ENCODE measurements at places on chromosomes 11 and 22.

- peak; percentile 60 for DNase-seq
Measured at GRCh38 chr11:114167771-114168448, 108.4 kb downstream of the ZBTB16 start.

DNA sequence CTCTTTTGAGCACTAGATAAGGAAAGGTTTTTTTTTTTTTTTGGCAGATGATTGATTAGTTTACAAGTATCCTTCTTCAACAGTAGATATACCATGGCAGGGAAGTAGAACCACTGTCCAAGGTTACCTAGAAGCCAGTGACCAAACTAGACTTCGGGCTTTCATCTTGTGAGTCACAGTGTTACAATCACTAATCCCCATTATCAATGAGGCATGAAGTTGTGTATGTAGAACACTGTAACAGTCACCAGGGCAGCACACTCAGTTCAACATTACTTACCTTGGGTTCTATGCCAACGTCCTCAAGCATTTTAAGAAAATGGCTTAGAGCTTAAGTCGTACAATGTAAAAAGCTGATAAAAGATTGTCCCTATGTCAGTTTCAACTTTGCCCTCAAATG lies 430.9 kb downstream of the ETS1 start:
- DNase-seq = no peak

DNA sequence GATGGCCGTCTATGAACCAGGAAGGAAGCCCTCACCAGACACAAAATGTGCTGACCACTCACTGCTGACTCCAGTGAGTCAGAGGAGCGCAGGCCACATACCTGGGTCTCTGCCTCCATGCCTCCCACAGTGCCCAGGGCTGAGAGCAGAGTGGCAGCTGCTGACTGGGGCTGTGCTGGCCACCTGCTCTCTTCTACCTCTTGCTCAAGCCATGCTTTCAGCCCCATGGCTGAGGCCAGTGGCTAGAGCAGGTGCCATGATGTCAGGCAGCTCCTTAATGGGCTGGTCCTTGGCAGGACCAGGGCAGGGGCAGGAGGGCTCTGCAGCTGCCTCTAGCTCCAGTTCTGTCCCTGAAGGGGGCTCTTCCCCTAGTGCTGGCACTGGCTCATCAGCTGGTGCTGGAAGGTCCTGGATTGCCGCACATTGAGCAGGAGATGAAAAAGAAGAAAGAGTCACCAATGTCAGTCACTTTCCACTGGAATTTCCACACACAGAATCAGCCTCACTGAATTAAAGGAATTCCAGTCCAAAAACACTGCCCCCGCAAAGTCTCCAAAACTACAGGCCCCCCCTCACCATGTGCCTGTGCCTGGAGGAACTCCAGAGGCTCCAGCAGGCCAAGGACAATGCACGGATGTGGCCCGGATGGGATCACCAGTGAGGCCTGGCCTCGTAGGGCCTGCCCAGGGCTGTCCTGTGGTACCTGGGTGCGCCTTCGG lies 86.4 kb downstream of the GGTLC2 start:
- DNase-seq = no peak

GRCh38 chr11:8963569-8964323 lies 496 bp downstream of the TMEM9B start:
- DNase-seq = peak; percentile 85

DNA sequence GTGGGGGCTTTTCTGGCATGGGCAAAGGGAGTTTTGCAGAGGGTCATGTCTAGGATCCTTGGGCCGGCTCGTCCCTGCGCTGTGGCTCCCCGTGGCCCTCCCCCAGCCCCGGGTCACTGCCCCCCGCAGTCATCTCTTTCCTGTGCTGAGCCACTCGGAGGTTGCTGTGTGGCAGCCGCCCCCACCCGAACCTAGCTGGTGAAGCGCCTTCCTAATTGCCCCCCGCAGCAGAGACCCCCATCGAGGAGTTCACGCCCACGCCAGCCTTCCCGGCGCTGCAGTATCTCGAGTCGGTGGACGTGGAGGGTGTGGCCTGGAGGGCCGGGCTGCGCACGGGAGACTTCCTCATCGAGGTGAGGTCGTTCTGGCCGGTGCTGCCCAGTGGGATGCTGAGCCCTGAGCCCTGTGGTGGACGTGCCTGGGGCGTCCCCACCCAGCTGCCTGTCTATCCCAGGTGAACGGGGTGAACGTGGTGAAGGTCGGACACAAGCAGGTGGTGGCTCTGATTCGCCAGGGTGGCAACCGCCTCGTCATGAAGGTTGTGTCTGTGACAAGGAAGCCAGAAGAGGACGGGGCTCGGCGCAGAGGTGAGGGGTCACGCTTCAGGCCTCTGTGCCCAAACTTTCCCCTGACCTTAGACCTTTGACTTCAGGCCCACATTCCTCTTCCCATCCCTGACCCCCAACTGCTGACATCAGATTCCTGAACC lies 32.0 kb downstream of the SHANK3 start:
- no peak for DNase-seq

- no peak for DNase-seq
Measured at GRCh38 chr11:88194990-88195389, 19.7 kb upstream of the RAB38 start.

DNA sequence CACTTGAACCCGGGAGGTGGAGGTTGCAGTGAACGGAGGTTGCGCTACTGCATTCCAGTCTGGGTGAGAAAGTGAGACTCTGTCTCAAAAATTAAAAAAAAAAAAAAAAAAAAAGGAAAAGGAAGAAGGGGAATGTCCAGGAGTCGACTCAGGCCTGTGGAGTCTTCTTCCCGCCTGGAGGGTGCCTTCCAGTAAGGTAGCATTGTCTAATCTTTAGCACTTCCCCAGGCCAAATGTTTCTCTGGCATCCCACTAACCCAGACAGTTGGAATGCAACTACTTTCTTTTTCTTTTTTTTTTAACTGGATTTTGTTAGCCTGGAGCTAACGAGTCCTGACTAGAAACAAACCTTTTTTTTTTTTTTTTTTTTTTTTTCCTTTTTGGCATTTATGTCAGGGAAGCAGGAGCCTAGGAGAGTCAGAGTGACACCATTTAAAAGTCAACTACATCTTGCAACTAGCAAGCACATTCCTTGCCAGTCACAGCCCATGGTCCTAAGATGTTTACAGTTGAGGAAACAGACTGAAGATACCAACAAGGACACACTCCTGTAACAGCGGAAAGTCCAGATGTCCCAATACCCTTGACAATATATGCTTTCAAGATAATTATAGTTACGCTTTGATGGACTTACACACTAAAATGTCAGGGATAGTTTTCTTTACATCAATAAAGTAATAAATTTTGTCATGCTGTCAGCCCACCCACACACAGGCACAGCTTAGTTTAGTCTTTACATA lies 10.6 kb downstream of the PLET1 start:
- no peak for DNase-seq

- DNase-seq = no peak
Measured at GRCh38 chr22:24420072-24420976, 7.1 kb upstream of the ADORA2A start.

DNA sequence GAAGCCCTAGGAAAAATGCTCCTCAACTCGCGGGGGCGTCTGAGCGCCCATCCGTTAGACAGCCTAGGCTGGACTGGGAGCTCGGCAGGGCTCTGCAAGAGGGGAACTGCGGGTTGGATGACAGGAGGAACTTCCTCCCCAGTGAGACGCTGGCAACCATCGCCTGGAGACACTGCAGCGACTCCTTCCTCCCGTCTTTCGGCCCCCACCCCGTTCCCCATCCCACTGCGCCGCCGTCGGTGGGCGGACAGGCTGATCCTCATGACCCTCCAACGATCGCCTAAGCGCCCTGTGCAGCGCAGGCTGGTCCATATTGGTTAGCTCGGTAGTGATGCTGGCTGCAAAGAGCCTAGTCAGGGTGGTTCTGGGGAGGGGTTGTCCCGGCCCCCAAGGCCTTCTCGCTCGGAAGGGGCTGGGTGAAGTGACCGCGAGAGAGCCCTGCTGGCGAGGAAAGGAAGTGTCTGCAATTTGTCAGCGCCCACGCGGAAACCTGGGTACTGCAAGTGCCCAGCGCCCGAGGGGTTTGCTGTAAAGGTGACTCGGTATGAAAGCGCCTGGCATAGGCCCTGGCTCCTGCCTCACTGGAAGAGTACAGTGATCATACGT lies 638 bp downstream of the NRGN start:
- peak; percentile 74 for DNase-seq

- no peak for DNase-seq
Measured at GRCh38 chr11:118184784-118185579, 8.5 kb upstream of the SCN2B start.

- DNase-seq = peak; percentile 85
Measured at GRCh38 chr11:58905721-58906547, 33.4 kb upstream of the GLYATL1 start.

DNA sequence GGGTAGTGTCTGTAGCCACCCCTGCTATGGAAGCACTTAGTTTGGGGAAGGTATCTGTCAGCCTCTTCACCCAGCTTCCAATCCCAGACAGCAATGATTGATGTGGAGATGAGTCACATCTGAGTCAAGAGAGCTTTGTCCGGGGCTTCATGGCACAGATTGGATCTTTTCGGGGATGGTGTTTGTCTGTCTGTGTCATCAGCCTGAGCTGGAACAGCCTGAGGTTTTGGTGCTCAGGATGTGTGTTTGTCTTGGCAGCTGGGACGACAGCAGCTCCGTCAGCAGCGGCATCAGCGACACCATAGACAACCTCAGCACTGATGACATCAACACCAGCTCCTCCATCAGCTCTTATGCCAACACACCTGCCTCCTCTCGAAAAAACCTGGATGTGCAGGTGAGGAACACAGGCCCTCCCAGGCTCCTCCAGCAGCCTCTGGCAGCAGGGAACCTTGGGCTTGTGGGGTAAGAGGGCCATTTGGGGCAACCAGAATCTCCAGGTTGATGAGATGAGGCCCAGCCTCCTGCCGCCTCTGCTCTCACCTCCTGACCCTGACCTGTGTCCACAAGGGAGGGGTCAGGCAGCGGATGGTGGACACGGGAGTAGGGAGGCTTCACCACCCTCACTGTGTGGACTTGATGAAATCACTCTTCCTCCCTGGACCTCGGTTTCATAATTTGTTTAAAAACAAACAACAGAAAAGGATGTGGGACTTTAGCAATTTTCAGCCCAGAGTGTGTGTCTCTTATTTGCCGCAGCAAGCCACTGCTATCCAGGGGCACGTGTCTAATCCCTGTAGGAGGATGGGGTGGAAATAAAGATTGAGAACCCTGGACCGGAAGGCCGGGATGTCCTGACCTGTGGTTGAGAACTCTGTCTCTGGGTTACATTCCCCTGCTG lies 124.3 kb downstream of the DBX1 start:
- DNase-seq = peak; percentile 47

- no peak for DNase-seq
Measured at GRCh38 chr22:38213319-38213989, 11.7 kb downstream of the MAFF start.

DNA sequence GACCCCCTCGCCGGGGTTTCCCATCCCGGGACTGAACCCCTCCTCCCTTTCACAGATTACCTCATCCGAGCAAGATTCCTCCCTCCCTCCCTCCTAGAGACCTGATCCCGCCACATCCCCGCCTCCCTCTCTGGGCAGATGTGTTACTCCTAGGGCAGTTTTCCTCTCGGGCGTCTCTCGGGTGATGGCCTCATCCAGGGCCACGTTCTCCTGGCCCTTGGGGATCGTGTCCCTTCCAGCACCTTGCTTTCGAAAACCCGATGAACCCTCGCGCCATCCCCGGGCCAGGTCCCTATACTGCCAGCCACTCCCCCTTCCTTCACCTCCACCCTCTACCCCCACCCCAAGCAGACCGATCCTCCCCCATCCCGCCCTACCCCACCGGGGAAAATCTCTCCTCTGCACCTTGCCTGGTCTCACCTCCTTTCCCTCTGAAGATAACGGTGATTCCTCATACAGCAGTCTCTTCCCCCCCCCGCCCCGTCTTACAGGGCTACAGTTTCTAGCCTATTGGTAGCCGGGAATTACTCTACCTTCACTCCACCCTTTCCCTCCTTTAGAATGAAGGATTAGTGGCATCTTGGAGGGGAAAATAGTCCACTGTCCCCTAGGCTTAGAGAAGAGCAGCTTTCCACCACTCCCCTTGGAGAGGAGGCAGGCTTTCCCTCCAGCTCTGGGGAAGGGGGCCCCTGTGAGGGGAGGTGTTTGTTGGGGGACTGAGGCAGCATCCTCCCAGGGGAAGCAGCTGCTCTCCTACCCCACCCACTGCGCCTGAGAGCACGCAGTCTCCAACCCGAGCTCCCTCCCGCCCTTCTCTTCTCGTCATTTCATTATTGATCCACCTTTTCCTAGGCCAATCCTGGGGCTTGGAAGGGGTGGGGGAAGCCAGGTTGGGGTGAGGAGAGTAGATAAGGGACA lies 1.2 kb downstream of the KMT2A start:
- peak; percentile 82 for DNase-seq

DNA sequence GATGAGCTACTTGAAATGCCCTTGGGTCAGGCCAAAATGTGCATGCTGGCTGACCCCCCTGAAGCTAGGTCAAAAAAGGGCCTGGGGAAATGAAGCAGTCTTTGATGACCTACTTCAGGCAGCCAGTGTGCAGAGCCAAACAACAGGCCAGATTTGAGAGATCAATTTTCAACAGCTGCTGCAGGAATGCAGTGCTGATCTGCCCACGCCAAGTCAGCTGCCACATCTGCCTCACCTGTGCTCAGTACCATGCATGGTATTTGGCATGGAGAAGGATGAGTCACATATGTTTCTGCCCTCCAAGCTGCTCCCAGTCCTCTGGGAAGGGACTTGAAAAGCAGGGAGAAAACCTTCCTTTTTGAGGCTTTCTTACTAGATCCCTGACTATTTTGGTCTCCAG lies 35.8 kb downstream of the MTNR1B start:
- DNase-seq = no peak
